ENCODE measurements at places on chromosomes 6 and 20.

DNA sequence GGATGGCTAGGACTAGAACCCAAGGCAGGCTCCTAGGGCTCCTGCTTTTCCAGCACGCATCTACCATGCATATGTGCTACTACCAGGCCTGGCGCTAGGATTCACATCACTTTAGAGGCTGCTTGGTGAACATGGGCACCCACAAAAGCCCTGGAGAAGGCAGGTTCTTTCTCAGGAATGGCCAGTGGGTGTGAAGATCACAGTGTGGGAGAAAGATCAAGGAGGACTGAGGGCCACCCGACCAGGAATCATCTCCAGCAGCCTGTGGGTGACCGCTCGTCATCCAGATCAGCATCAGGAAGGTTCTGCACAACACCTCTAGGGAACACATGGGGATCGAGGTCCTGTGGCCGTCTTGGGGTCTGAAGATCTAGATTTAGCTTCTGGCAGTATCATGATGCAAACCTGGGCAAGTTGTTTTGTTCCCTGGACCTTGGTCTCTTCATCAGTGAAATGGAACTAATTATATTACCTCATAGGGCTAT is 27.3 kb downstream of the SRSF3 start:
- DNase-seq: no peak

DNA sequence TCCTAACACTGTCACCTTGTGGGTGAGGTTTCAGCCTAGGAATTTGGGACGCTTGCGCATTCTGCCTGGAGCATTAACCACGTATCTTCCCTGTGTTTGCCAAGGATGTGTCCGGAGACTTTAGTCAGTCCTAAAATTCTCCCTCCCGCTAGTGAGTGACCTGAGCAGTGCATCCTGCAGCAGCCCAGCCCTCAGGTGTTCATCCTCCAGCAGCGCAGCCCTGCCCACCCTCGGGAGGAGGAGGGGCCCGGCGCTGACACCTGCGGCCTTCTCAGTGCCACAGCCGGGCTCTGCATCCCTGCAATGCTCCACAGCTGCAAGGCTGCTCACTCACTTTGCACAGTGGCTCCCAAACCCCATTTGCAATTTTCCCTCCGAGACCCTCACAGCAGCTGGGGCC is 79.5 kb downstream of the ERMARD start:
- DNase-seq: no peak

DNA sequence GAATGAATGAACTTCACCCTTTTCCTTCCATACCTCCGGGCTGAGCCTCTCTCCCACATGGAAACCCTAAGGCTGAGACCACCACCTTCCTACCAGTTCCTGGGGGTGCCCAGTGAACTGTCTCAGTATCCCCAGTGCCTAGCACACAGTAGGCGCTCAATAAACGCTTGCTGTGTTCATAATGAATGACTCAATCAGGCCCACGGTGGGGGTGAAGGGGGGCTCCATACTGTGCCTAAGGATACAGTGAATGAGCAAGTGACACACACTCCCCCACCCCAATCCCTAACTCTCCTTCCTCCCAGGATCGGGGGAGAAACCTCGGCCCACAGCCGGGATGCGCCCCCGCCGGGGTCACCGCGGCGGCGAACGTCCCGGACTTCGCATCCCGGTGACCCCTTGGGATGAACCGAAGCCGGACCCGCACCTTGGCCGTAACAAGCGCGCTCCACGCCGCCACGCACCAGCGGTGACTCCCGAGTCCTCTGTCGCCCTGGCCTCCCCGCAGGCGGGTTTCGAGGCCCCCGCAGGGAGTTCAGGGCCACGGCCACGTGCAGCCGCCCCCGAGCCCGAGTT is 592 bp downstream of the KCNG1 start:
- DNase-seq: no peak

GRCh38 chr6:35058865-35059522 is 82.1 kb downstream of the TCP11 start:
- no peak for DNase-seq

GRCh38 chr6:168029459-168030217 is 32.2 kb downstream of the KIF25 start:
- no peak for DNase-seq

Measured in EL (cell line).